ENCODE measurements at places on chromosomes 6 and 20.
A peak's percentile ranks its signal among the peaks of the same experiment; 100 is the strongest.

- DNase-seq: no peak
Observed at GRCh38 chr6:19311786-19312185, 525.4 kb upstream of the ID4 start.

DNA sequence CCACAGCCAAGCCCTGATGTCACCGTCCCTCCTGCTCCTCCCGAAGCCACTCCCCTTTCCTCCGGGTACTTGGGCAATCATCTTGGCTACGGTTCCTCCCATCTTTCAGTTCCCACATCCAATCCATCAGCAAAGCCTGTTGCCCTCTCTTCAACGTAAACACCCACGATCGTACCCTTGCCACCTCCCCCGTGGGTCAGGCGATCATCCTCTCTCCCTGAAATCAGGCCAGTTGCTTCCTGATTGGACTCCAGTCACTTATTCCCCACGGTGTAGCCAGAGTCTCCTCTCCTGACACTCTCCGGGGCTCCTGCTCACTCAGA is 44.5 kb downstream of the SULF2 start:
- no peak for DNase-seq

- no peak for DNase-seq
Observed at GRCh38 chr6:56062836-56063235, 184.5 kb downstream of the COL21A1 start.

GRCh38 chr20:36856195-36856594 is 19.7 kb upstream of the TLDC2 start:
- DNase-seq: no peak

DNA sequence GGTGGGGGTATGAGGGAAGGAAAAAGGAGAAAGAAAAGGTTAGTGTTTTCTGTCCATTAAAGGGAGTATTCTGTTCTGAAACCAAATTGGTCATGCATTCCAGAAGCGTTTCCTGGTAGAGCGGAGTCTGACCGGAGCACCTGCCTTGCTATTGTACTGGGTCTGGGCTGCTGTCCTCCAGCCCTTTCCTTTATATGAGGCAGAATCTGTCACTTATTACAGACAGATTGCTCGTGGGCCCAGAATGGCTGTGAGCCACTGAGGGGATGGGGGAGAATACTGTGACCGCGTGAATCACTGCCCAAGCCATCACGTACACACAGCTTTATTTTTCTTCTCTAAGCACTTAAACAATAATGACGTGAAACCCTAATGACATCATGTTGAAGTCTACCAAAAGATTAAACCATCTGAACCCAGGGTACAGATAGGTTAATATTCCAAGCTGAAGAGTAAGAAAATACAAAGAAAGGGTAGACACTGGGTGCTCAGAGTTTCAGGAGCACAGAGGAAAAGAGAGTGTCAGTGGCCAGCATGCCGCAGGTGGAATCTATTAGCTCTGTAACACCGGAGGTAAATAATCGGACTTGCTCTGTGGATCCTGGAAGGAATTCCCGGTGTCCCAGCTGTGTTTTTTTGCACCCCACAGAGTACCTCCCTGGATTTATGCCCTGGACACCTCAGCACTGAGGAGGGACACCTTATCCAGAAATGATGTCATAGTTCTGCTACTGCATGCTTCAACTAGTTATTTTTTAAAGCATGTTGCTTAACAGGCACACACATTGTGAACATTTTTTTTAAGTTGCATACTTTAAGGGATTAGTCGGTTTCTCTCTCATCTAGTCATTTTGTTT is 573.3 kb downstream of the PKHD1 start:
- DNase-seq: no peak

GRCh38 chr6:127966616-127967015 is 65.8 kb upstream of the THEMIS start:
- DNase-seq: no peak

DNA sequence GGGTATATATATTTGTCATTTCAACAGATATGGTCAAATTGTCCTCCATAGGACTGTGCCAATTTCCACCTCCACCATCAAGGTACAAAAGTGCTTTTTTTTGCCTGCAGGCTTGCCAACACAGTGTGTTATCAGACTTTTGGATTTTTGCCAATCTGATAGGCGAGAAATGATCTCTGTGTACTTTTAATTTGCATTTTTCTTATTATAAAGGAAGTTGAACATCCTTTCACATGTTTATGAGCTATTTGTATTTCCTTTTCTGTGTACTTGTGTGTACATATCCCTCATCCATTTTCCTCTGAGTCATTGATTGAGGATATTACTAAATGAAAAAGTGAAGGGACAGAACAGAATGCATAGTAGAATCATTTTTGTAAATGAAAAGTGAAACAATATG is 39.0 kb upstream of the PTPN1 start:
- no peak for DNase-seq

GRCh38 chr20:60993433-60994044 is 258.5 kb upstream of the CDH4 start:
- no peak for DNase-seq

- no peak for DNase-seq
Observed at GRCh38 chr6:147949981-147950622, 392.5 kb upstream of the SASH1 start.

- no peak for DNase-seq
Observed at GRCh38 chr6:145081677-145082076, 653.6 kb downstream of the EPM2A start.

GRCh38 chr6:84825461-84825860 is 61.1 kb upstream of the TBX18 start:
- no peak for DNase-seq

DNA sequence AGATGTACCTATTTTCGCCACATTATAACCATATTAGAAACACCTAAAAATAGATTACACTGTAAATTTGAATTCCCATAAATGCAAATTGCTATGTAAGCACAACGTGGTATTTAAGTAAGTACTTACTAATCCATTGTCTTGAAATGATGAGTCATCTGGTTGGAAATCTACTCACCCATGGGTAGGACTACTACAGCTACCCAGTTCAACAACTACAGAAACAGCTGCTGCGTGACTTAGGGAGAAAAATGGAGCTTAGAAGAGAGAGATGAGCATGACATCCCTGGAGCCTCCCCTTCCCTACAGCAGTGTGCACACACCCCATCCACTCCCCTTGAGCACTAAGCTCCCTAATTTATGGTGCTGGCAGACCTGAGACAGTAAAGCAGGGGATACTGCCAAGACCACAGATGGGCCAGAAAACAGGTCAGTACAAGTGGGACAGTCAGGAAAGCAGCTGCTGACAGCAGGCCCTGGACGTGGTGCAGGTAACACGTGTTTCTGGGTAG is 26.9 kb downstream of the RRAGD start:
- DNase-seq: no peak

- no peak for DNase-seq
Observed at GRCh38 chr6:2795956-2796355, 30.8 kb downstream of the WRNIP1 start.

DNA sequence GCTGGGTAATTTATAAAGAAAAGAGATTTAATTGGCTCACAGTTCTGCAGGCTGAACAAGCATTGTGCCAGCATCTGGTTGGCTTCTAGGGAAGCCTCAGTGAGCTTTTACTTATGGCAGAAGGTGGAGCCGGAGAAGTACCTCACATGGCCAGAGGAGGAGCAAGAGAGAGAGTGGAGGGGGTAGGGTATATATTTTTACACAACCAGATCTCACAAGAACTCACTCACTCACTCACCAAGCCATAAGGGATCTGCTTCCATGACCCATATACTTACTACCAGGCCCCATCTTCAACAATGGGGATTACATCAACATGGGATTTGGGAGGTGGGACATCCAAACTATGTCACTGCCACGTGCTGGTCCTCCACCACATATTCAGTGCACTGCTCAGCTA is 152.6 kb upstream of the PRND start:
- DNase-seq: no peak

- DNase-seq: no peak
Observed at GRCh38 chr6:43510827-43511163, 649 bp upstream of the LRRC73 start.

GRCh38 chr20:58198901-58199355 is 29.5 kb downstream of the ANKRD60 start:
- DNase-seq: no peak

GRCh38 chr6:38290133-38290799 is 349.5 kb downstream of the BTBD9 start:
- DNase-seq: no peak

DNA sequence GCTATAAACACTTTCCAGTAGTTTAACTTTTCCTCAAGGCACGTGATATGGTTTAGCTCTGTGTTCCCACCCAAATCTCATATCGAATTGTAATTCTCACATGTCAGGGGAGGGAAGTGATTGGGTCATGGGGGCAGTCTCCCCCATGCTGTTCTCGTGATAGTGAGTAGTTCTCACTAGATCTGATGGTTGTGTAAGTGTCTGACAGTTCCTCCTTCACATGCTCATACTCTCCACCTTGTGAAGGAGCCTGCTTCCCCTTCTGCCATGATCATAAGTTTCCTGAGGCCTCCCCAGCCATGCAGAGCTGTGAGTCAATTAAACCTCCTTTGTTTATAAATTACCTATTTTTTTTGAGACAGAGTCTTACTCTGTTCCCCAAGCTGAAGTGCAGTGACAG is 127.9 kb downstream of the DTNBP1 start:
- no peak for DNase-seq

DNA sequence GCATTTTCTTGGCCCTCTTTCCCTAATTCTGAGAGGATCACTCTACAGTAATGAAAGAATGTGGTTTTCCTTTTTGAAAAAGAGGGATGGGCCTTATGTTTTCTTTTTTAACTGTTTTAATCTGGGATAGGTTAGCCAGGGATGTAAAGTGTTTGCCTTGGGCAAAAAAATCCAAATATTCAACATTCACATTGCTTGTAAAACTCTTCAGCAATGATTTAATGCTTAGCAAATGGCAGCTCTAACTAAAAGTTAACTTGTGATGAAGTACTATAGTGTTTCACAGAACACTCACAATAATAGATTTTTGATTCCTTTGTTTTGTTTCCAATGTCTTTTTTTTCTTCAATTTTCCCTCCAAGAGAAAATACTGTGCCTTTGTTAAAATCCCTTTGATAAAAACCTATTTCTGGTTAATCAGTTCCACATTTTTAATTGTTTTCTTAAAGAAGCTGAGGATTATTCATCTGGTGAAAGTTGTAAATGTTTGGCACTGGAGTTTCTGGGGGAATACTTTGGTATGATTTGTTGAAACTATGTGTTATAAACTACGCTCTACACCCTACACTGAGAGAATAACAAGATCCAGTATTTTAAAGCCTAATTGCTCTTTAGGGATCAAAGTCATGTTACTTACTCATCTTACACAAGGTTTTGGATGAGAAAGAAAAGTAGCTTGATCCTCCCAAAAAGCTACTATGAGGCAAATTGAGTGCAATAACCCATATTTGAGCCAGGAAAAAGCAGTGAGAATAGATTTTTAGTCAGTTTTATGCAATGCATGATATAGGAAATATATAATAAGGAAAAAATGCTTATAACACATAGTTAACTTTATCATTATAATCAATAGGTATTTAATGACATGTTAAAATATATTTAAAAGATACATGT is 335.8 kb downstream of the EPHA7 start:
- no peak for DNase-seq

DNA sequence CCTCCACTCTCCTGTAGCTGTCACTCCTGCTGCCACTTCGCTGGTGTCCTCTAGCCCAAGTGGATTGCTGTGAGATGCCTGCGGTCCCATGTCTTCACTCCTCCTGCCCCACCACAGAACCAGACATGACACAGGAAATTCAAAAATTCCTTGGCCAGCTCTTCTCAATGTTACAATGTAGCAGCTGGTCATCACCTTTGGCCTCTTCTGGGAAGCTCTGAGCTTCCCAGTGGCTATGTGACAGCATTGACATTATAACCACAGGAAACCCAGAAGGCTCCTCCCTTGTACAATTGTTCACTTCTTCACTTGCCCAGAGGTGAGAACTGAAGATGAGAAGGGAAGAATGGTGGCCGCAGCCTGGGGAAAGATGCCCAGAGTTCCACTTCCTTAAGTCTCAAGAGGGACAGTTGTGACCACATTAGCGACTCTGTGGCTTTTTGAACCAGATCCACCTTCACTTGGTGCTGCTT is 76.1 kb upstream of the NAA20 start:
- no peak for DNase-seq

DNA sequence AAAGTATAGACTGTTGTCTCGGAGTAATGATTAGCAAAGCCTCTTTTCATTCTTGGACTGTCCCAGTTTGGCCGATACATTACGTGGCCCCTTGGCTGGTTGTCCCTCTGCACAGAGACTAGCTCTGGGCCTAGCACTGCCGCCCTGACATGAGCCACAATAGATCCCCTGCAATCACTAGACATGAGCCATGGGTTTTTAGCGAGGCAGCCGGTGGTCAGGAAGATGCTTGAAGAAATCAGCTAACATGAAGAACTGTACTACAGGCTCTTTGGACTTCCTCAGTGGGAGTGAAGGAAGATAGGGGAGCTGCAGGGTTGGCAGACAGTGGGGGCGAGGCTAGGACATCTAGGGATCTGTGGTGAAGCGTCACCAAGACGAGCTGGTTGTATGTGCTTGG is 11.0 kb downstream of the DUSP22 start:
- no peak for DNase-seq

- no peak for DNase-seq
Observed at GRCh38 chr6:142255785-142256184, 46.0 kb upstream of the ADGRG6 start.

DNA sequence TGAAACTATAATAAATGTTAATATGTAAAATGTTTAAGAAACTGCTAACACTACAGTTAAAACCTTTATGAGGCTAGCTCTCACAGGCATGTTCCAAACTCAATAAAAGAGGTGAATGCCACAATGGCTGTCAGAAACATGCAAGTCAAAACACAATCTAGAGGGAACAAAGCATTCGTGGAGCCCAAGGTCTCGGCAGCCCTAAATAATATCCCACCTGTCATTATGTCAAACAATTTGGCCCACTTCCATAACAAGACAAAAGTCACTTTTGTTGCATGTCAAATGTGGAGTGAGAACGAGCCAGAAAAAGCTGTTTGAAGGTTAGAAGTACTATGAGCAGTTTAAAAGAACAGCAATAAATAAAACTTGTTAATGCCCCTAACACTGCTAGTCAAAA is 181.9 kb downstream of the GMDS start:
- DNase-seq: no peak

DNA sequence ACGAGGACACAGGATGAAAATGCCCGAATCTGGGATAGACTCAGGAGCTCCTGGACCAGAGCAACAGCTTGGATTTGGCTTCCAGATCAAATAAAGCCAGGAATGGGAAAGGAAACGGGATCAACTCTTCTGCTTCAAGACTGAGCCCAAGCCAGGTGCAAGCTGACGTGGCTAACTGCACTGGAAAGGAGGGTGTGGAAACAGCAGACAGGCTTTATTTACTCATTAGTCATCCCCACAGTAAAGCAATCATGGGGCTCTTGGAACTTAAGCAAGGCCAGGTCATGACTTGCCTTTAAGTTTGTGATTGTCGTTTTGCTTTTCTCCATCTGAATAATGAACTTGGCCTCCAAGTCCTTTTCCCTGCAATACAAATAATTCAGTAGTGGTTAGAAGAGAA is 45.2 kb downstream of the KIF16B start:
- no peak for DNase-seq

GRCh38 chr6:134980846-134981245 is 30.9 kb upstream of the ALDH8A1 start:
- DNase-seq: peak; percentile 48

Measured in hematopoietic multipotent progenitor cell treated with erythropoietin and hydrocortisone succinate and interleukin-3 and kit ligand, for 15 days (in vitro differentiated cells).